NCI-H1694 treated with DMSO at 0.1 percent for 48 hours (cell line): ENCODE measurements at places on chromosomes 4 and X.

- no peak for DNase-seq
Measured at GRCh38 chrX:4825550-4825949, 1112.1 kb upstream of the PRKX start.

DNA sequence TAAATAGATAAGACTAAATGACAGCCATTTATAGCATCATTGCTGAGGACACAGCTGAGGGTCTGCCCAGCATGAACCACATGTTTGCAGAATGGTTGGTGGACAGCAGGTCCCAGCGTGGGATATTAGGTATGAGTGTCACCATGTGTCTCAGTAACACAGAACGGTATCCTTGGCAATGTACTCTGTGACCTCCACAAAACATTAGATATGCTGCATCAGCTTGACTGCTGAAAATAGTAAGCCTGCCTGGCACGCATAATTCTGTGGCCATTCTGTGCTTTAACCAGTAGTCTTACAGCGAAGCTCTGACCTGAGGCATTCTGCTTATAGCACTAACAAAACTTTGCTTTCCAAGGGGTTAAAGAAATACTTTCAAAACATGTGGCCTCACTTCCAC lies 32.0 kb downstream of the LIMCH1 start:
- no peak for DNase-seq

DNA sequence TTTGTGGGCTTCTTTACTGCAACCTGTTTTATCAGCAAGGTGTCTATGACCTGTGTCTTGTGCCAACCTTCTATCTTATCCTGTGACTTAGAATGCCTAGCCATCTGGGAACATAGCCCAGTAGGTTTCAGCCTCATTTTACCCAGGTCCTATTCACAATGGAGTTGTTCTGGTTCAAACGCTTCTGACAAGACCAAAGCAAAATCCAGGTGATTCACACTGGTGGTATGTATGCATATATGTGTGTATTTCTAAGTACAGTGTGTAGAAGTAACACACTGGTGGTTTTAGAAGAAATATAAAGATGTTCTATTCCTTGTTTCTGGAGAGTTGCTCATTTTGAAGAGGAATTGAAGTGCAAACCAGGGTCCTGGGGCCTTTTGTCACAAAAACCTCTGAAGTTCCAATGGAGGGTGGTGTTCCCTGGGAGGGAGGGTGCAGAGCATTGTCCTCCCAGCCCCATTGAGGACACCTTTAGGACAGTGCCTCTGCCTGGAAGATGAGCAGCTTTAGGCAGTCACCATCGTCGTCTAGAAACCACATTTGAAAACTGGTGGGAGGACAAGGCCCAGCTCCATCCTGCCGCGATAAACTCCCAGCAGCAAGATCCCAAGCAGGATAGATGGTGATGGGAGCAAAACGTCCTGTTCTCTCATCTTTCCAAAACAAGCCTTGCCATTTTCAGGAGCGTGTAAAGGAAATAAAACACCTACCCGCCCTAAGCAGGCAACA lies 191.4 kb downstream of the TSPAN5 start:
- no peak for DNase-seq

- no peak for DNase-seq
Measured at GRCh38 chr4:40629401-40630334, at the start of gene RBM47. Gene RBM47, minus strand, starts transcription at chr4:40629864. Its CDS starts 190,971 bp downstream, at chr4:40438893.

- no peak for DNase-seq
Measured at GRCh38 chr4:80268081-80268823, 1.8 kb downstream of the FGF5 start.

- DNase-seq, result no peak
Measured at GRCh38 chr4:106615961-106616360, 247.4 kb upstream of the GIMD1 start.
